ENCODE measurements at places on chromosomes 5 and 9.

GRCh38 chr9:14616188-14616982, 76.8 kb downstream of the ZDHHC21 start:
- DNase-seq = no peak

DNA sequence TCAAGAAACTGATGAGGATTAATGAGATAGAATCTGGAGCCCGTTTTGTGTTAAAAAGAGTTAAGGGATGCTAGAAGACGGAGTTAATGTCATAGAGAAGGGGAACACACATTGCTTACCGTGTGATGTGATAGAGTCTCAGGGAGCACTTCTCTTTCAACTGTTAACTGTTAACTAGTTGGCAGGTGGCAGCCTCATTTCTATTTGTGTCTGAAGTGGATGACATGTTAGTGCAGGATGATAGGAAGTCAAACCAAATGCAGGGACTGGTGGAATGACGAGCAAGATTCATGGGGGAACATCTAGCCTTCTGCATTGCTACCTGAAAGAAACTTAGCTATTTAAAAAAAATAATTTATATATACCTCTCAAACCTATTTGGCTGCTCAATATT, 222.7 kb downstream of the MAST4 start:
- no peak for DNase-seq

DNA sequence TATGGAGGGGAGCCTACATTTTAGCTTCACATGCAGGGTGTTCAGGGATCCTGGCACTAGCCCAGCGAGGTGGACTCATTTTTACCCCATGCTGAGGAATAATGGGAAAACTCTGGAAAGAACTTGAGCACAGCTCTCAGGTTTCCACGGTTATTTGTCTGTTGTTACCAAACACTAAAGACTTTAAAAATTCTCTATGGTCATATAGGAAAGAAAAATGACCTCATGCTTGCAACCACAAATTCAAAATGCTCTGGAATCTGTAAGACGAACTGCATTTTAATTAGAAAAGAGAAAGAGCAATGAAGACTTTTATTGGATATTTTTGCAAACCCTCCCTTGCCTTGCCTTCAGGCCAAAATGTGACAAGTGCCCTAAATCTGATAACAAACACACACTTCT, 606.9 kb downstream of the EBF1 start:
- no peak for DNase-seq

DNA sequence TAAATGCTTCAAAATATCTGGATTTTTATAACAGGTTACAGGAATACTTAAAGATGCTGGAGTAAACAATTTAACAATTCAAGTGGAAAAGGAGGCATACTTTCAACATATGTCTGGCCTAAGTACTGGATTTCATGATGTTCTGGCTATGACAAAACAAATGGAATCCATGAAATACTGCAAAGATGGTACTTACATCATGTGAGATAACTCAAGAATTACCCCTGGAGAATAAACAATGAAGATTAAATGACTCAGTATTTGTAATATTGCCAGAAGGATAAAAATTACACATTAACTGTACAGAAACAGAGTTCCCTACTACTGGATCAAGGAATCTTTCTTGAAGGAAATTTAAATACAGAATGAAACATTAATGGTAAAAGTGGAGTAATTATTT, 35.6 kb downstream of the SLC30A5 start:
- DNase-seq = no peak

- no peak for DNase-seq
These were observed 14.8 kb upstream of the EXOC3 start for GRCh38 chr5:428219-428618.

GRCh38 chr5:97046270-97046982, 96.0 kb downstream of the LIX1 start:
- no peak for DNase-seq

- no peak for DNase-seq
These were observed 34.2 kb downstream of the MEGF10 start for GRCh38 chr5:127324756-127325155.

DNA sequence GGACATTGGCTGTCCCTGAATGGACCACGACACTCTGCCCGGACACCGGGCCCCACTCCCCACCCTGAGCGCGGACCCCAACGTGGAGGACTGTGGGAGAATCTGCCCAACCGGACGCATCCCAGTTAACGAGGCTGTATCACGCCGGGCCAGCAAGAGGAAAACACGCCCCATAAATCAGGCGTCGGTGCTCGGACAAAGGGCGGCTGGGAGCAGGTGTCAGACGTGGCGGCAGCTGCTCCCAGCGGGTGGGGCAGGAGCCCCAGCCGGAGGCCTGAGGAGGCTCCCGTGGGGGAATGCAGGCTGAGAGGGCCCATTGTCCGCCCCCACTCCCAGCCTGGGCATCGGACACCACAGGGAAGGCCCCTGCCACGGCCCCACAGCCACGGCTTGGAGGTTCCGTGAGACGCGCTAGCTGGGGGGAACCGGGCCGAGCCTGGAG, 19.2 kb downstream of the NOTCH1 start:
- no peak for DNase-seq

DNA sequence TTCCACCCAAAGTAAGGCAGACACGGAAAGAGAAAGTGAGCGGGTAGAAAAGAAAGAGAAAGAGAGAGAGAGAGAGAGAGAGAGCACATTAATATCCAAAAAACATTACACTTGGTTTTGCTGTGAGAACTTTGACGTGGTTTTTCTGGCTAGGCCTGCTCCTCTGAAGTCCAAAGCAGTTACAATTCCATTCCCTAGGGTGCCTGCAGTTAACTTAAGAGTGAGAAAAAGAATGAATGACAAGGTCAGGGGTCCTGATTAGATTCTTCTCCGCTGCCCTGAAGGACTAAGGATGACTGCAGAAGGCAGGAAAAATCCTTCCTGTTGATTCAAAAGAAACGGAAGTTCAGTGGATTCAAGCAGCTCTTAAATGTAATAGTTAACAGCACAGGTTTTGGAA, 589.8 kb downstream of the PRELID2 start:
- no peak for DNase-seq
